ENCODE measurements at places on chromosomes 1 and 21. TPM values are rescaled to one million over a fixed set of nuclear protein-coding genes. Genes with fewer than 3 reads are reported as not detected.

MSH4 gene
- 0.35 TPM for total RNA-seq

LHX8 gene
- total RNA-seq: not detected

FCRL3 gene
- total RNA-seq: 0.24 TPM

ELAPOR1 gene
- total RNA-seq: 0.22 TPM

QSOX1 gene
- 97.7 TPM for total RNA-seq

RXFP4 gene
- total RNA-seq: not detected

FCGR2B gene
- total RNA-seq: 19.4 TPM

USH2A gene
- 1.3 TPM for total RNA-seq

CR1L gene
- not detected for total RNA-seq

PAPPA2 gene
- total RNA-seq: 0.35 TPM

FLG2 gene
- not detected for total RNA-seq

PLA2G2A gene
- 332 TPM for total RNA-seq

AMPD1 gene
- total RNA-seq: not detected

CRNN gene
- not detected for total RNA-seq

KCNT2 gene
- total RNA-seq: 0.81 TPM

LMOD1 gene
- 10.8 TPM for total RNA-seq

CTPS1 gene
- 7.2 TPM for total RNA-seq

LORICRIN gene
- not detected for total RNA-seq

GRIK1 gene
- total RNA-seq: not detected

SLC6A9 gene
- 1.5 TPM for total RNA-seq

ANKRD34A gene
- total RNA-seq: 0.62 TPM

LAMC1 gene
- total RNA-seq: 100 TPM
